DMS153 (cell line): ENCODE measurements at places on chromosomes 7 and 10.

- no peak for DNase-seq
These were observed 830 bp downstream of the MET start for GRCh38 chr7:116672596-116673456.

- DNase-seq: no peak
These were observed 5.1 kb downstream of the ITPRIP start for GRCh38 chr10:104333032-104333727.

DNA sequence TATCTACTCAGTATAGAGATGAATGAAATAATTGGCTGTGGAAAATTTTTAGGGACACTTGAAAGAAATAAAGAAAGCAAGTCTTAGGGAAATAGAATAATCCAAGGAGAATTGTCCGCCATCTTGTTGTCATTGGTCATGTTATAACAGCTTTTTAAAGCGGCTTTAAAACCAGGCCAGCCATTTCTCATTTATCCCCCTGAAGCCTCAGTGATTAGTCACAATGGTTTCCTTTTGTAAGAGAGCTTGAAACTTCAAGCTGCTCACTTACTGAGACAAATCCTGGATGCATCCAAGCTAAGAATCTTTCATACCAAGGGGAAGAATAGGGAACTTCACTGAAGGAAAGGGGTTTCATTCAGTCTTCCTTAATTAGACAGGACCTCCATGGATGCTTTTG, 67.9 kb downstream of the SGCE start:
- DNase-seq: no peak

DNA sequence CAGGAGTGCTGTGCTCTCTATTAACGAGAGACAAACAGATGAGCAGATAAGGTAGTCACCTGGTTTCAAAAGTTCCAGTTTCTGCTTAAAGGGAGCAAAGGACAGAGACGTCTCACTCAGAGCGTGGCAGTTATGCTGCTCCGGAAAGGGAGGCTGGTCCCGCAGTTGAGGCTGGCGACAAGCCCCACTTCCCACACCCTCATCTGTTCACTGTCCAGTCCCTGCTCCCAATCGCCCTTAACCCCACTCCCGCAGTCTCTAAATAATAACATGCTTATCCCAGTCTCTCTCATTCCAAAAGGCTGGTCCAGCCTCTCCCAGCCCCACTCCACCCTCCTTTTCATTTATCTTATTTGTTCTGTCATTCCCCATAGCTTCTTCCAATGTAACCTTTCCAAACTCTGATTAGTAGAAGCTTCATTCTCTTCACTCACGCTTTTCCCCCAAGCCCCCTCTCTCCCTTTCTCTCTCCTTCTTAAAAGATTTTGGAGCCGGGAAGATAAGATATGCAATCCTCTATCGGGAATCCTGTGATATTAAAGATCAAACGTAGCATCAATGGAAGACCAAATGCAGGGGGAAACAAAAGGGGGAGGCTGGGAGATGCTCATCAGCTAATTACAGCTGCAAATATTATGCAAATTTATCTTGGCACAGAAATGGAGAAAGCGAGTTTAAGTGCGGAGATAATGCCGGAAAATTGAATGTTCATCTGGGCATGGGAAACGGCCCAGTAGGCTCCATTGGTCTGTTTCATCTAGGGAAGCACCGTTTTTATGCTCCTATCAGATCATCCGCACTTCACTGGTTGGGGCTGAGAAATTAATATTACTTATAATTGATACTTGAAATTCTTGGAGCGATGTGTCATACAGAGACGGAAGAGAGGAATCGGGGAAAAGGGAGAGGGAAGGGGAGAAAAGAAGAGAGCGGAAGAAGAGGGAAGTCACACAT, 16.3 kb upstream of the GATA3 start:
- no peak for DNase-seq

- DNase-seq: no peak
These were observed 6.7 kb downstream of the RASSF4 start for GRCh38 chr10:44966129-44966815.

DNA sequence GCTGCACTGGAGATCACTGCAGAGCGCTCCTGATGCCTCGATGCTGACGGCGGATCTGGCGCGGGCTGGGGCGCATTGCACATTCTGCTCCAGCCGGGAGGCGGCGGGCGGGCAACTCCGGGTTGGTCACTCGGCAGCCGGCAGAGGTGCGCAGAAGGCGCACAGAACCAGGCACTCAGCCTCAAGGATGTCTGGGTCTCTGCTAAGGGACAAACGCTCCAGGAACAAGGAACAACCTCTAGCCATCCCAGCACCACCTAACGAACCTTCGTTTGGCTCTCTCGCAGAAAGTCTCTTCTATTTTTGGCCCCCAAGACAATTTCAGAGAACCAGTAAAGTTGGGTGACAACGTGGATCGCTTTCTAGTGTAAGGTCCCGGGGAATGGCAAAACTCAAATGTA, 254.6 kb downstream of the OTUD1 start:
- DNase-seq: no peak

GRCh38 chr7:45073031-45073785, 15.6 kb downstream of the NACAD start:
- no peak for DNase-seq

GRCh38 chr10:10776363-10776762, 241.3 kb upstream of the CELF2 start:
- DNase-seq: no peak

DNA sequence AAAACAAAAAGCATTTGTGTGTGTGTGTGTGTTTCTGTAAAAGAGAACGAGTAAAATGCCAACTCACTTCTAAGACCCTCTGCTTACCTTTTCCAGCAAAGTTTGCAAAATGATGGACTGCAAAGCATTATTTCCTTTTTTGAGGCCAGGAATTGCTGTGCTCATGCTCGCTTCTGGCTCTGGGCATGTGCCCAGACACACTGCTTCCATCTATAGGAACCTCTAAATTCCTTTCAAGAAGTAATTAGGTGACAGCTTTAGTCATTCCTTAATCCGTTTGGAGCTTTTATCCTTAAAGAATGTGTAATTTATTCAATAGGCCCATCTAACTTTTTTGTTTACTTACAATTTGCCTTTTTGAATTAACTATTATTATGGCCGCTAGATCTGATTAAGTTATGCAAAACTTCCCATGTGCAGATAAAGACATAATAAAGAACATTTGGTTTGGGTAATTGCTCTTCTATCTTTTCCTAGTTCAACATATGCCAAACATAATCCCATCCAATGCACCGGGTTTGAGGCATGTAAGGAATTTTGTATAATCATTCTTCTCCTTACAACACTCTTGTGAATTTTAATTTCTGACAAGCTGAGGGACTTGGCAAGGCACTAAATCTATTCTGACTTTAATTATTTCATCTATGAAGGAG, 34.7 kb downstream of the A1CF start:
- DNase-seq: no peak

DNA sequence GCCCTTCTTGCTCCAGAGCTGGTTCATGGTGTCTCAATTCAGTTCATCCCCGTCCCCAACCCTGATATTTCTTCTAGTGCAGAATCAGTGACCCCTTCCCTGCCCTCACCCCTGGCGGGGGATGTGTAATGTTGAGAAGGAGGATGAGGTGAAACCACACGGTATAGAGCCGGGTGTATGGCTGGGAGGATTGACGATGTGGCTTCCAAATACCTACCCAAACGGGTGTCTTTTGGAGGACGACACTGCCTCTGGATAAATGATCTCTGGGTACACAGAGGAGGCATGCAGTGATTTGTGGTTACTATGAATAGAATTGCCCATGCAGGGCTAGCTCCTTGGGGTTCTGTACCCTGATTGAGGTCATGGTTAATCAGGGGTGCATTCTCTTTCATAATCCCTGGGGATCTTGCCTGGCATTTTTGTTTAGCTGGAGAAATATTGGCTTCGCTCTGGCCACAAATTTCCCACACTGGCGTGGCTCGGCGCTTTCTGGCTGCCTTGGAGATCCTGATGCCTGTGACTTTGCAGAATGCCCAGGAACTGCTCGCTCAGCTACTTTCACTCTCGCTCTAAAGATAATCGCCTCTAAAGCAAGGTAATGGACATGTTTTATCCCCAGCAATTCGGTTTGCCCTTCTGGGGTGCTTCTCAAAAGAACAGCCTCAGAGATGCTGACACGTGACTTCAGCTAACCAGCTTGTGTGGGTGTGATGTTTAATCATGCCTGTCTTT, 89.2 kb downstream of the RBM20 start:
- no peak for DNase-seq

GRCh38 chr10:62740885-62741745, 63.4 kb upstream of the ADO start:
- no peak for DNase-seq

DNA sequence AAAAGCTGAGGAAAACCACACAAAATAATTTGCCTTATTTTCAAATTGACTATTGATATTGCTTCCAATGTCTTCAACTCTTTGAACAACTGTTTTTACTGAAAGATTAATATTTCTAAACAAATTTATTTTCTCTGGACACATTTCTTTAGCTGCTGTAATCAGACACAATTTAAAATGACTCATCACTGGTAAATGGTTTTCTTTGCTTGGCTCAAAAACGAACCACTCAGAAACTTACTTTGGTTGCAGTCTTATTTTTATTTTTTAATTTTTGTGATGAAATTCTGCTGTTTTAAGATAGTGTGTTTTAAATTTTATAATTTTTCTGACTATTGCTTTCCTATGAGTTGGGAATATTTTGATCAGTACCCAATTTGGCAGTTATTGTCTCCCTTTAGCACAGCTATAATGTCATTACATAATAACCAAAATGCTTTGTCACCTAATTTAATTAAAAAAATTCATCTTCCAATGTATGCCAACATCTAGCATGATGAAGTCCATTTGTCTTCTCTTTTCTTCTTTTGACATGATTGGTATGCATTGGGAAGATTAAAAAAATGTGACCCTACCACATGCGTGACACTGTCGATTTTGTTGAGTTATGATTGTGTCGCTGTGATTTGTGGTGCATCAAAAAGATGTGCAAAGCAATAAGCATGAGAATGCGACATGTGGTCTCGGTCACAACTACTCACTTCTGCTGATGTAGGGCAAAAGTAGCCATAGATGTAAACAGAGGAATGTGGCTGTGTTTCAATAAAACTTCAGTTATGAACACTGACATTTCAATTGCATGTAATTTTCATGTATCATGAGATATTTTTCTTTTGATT, 222.3 kb downstream of the SUGCT start:
- DNase-seq: no peak

DNA sequence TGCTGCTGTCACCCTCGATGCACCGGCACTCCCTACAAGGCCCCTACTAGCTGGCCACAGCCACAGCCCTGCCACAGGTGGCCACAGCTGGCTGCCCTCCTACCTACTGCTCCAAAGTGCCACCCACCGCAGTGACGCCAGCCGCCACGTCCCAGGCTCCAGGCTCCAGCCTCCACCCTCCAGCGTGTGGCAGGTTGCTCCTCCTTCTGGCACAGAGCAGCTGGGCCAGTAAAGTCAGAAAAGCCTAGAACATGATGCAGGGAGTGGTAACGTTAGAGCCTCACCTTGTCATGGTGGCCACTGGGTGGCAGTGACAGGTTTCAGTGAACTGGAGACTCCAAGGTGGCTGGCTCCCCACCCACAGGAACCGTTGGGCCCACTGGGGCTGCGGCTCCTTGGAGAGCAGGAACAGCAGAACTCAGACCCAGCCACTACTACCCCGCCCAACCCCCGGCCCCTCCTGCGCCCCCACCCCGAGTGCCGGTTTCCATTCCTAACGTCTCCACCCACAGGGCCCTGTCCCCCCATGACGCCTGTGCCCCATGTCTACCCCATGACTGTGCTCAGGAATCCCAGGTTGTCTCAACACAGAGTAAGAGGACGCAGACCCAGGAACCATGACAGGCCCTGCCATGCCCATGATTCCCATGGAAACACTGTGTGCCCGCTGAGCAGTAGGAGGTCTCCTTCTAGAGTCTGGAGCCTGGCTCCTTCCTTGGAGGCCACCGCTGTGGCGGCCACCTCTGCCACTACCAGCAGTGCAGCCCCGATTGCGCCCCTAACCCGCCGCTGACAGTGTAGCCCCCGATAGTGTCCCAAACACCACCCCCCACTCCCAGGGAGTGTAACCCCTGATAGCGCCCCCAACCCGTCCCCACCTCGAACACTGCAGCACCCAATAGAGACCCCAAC, 52.3 kb upstream of the ZNF33B start:
- DNase-seq: peak; percentile 5

GRCh38 chr10:77251297-77252013, 386.2 kb downstream of the KCNMA1 start:
- DNase-seq: peak; percentile 14

DNA sequence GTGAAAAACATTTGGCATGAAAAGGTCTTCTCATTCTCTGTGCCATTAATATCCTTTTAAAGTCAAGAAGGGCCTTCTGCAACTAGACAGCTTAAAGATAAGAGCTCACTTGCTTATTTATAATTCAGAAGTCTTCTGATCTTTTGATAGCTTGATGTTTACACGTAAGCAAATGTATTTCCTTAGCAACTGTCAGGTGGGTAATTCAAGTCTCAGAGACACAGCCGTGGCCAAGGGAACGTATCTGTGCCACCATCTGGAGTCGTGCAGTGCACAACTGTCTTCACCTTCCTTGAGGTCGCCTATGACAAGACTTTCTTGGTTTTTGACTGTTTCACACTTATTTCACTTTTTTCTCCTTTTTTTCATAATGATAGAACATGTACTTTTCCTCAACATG, 4.0 kb upstream of the NEBL start:
- no peak for DNase-seq

GRCh38 chr7:128005759-128006159, 25.5 kb downstream of the LRRC4 start:
- DNase-seq: no peak

GRCh38 chr7:47751043-47751442, 169.1 kb upstream of the TNS3 start:
- DNase-seq: no peak

DNA sequence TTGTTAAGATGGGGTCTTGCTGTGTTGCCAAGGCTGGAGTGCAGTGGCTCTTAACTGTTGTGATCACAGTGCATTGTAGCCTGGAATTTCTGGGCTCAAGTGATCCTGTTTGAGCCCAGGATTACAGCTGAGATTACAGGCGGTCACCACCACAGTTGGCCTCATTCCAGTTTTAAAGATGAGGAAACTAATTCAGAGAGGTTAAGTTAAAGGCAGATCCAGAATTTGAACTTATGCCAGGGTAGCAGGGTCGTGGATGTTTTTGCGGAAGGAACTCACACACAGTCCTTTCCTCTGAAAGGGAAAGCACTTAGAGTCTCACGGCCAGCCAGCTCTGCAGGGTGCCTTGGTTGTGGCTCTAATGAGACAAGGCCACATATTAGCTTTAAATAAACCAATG, 84.7 kb downstream of the MMRN2 start:
- DNase-seq: no peak
